Subcutaneous adipose tissue (tissue), 4 donors: ENCODE measurements at places on chromosomes 13 and 19. TPM values are rescaled to one million over a fixed set of nuclear protein-coding genes. Genes with fewer than 3 reads are reported as not detected.

The MCOLN1 gene
- total RNA-seq: 28.9 TPM

The GARRE1 gene
- 49.7 TPM for total RNA-seq

The PGLYRP1 gene
- not detected for total RNA-seq

The TMPRSS9 gene
- not detected for total RNA-seq

The GRIN3B gene
- total RNA-seq: not detected

The ACTMAP gene
- 1.3 TPM for total RNA-seq

The KBTBD6 gene
- total RNA-seq: 5.9 TPM

The ZNF547 gene
- total RNA-seq: 4.8 TPM
